ENCODE measurements at places on chromosomes 3 and 15.

GRCh38 chr15:101233651-101234280 is 18.1 kb downstream of the CHSY1 start:
- DNase-seq, result no peak

- no peak for DNase-seq
These were observed 49.3 kb upstream of the KCNAB1 start for GRCh38 chr3:156071031-156071430.

DNA sequence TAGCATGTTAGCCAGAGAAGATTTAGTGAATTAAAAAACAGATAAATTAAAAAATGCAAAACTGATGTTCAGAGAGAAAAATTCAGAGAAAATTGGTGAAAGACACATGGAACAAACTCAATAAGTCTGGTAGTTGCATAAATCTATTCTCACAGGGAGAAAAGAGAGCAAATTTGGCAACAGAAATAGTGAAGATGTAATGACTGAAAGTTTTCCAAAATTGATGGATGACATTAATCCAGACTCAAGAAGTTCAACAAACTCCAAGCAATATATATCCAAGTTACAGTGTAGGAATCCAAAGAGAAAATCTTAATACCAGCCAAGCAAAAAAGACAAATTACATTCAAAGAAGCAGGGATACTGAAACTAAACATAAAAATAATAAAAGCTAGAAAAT is 302.7 kb upstream of the ARPP21 start:
- no peak for DNase-seq

DNA sequence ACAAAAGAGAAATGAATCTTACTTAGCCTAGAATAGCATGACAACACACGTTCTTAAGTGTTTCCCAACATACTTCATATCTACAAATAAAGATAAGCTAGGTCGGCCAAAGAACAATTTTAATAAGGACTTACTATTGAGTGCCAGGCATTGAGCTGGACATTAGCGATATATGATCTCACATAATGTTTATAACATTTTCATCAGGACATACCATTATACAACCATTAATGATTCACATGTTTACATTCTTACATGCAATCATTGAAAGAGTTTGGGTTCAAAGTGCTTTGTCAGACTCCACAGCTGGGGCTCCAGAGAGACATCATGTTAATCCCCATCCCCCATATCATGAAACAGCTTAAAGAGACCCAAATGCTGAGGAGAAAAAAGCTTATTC is 189.0 kb downstream of the STT3B start:
- no peak for DNase-seq

- no peak for DNase-seq
These were observed 34.6 kb upstream of the GPR149 start for GRCh38 chr3:154464440-154465190.

- DNase-seq, result no peak
These were observed 20.3 kb downstream of the SHOX2 start for GRCh38 chr3:158085931-158086330.

GRCh38 chr3:133662278-133662651 is 524 bp upstream of the TOPBP1 start:
- DNase-seq, result peak; percentile 22

- DNase-seq, result no peak
These were observed 265.9 kb upstream of the SUCLG2 start for GRCh38 chr3:67920311-67920710.

DNA sequence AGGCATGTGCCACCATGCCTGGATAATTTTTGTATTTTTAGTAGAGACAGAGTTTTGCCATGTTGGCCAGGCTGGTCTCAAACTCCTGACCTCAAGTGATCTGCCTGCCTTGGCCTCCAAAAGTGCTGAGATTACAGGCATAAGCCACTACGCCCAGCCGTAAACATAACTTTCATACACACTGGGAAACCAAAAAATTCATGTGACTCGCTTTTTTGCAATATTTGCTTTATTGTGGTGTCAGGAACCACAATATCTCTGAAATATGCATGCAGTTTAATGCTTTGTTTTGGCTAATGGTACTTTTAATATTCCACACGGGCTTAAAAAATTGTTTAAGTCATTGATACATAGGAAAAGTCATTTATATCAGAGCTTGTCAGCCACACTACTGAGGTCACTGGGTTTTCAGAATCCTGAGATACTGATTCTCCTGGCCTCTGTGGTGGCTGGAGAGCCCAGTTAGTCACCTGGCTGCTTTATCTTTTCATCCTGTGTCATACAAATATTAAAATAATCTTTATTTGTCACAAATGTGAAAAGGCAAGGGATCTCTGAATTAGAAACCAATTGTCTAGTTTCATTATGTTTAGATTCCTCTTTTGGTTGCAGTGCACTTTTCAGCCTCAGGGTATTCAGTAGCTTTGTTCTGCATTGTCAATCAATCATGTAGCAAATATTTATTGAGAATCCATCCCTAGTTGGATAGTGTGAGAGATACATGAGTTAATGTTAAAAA is 10.0 kb downstream of the TMEM62 start:
- no peak for DNase-seq

- no peak for DNase-seq
These were observed 1.4 kb downstream of the SLTM start for GRCh38 chr15:58931987-58932588.

GRCh38 chr3:139839014-139839413 is 96.0 kb upstream of the CLSTN2 start:
- no peak for DNase-seq

GRCh38 chr15:92168066-92168683 is 225.5 kb upstream of the ST8SIA2 start:
- no peak for DNase-seq

- no peak for DNase-seq
These were observed 11.6 kb upstream of the ZXDC start for GRCh38 chr3:126487151-126487771.

- no peak for DNase-seq
These were observed 122.4 kb upstream of the IL12A start for GRCh38 chr3:159866201-159866746.

GRCh38 chr3:129694228-129694627 is 87.8 kb upstream of the PLXND1 start:
- no peak for DNase-seq

DNA sequence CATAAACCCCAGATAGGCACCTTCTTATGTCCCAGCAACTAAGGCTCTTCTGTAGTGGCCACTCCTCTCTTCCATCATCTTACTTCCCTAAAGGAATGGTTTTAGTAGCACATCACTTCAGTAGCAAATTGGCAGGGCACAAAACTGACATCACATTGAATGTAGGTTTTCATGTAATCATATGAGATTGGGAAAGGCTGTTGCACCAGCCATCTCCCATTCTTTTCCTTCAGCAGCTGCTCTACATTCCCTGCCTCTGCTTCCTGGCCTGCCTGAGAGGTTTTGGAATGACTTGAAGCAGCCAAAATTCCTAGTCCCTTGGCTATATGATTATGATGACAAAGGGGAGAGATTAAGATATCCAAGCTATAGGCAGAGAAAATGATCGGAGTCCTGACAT is 36.5 kb downstream of the NSUN3 start:
- DNase-seq, result no peak

DNA sequence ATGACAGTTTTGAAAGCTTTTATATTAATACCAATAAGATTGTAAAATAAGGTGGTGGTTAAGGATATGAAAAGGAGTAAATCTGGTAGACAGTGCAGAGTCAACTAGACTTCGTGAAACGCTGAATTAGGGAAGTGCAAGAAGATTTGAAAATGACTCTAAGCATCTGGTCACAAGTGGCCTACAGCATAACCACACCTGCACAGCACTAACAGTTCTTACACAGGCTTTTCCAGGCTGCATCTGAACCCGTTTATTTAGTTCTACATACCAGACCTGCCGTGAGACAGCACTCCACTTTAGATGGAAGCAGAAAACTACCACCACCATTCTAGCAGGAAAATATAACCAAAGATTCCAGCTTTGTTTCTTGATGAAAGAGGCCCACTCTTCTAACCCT is 1.9 kb downstream of the DMXL2 start:
- peak; percentile 2 for DNase-seq

DNA sequence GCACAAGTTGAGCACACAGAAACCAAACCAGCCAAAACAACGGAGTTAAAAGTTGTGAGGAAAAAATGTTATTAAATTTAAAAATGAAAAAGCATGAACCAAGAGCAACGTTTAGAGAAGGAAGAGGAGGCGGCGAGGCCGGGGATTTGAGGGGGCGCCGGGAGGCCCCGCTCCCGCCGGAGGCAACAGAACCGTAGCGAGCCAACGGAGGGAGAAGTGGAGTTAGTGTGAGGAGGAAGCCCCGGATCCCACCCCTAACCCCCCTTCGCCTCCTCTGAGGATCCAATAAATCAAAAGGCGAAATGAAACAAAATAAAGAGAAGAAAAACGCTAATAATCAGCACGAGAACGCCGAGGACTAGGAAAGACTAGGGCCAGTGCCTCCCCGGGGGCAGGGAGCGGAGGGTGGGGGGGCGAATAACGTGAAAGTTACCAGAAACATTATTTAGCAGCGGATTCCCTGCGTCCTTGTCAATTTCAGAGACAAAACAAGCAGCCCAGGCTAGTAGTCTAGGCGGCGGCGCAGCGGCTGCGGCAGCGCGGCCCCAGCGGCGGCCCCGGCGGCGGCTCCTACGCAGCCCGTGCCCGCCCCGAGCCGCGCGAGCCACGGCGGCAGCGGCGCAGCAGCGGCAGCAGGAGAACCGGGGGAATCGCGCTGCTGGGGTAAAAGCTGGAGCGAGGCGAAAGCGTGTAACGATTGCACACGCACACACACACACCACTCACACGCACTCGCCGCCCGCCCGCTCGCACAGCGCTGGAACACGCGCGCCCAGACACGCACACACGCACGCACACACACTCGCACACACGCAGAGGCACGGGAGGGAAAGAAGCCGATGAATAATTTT is 1.7 kb downstream of the MEIS2 start:
- peak; percentile 24 for DNase-seq

- DNase-seq, result no peak
These were observed 18.9 kb upstream of the COPG1 start for GRCh38 chr3:129230311-129231019.

- no peak for DNase-seq
These were observed 948.2 kb downstream of the EPHA3 start for GRCh38 chr3:90055666-90056065.

DNA sequence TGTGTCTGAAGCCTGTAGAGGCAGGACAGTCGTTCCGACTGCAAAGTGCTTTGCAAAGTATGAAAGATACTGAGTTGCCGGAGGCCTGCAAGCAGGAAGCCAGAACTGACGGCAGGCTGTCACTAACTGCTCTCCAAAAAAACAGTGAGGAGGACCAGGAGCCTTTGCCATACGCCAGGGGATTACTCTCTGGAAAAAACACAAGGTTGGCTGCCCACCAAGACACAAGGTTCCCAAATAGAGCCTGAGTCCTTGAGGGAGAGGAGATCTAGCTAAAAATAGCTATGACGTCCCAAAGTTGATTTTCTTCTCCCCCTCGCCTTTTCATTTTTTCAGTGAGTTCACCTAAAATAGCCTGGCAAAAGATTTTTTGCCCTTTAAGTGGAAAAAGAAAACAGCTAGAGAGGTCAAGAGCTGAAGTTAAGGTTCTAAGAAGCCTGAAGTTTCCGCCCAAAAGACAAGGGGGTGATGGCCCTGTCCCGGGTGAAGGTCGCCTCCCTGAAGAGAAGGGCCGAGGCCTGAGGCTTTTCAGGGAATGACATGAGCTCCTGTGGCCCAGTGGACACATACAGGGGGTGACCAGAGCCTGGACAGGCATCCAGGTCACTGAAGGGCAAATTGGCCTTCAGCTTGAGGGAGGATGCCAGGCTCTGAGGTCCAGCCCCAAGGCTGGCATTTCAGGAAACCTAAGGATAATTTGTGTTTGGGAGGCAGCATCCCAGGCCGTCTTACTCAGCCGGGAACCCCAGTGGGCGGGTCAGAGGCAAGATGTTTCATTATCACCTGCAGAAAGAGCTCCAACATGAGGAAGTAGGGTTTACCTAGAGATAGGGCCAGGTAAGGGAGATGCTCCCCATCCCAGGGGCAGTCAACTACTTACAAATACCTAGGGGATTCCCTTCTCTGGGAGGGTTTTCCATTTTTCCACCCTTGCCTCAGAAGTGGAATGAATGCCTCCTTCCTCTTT is 44.9 kb upstream of the DGKG start:
- DNase-seq, result no peak

DNA sequence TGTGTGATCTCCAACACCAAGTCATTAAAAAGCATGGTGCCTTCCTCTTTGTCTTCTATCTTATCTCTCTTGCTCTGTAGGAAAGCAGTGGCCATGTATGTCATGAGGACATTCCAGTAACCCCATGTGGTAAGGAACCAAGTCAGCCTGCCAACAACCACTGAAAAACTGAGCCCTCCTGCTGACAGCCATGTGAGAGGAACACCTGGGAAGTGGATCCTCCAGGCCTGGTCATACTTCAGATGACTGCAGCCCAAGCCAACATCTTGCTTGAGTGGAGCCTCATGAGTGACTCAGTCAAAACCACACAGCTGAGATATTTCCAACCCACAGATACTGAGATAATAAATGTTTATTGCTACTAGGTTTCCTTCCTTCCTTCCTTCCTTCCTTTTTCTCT is 597.3 kb downstream of the ZIC1 start:
- no peak for DNase-seq

- no peak for DNase-seq
These were observed 209.9 kb upstream of the VEPH1 start for GRCh38 chr3:157713101-157713500.

- DNase-seq, result no peak
These were observed 4.5 kb downstream of the CFAP44 start for GRCh38 chr3:113436809-113437208.

DNA sequence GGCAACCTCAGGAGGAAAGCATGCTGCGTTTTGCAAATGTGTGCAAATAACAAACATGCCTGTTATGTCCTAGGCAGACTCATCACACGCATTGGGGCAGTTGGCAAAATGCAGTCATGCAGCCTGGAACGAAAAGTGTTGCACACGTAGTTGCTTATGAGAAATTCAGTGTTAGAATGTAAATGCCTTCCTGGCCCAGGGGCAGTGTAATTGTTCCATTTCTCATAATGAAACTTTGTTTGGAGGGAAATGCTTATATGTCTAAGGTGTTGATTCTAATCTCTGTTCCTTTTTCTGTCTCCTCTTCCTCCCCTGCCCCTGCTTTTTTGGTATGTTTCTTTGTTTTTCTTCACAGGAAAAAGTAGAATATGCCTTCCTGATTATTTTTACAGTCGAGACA is 156.0 kb downstream of the CACNA1D start:
- no peak for DNase-seq

DNA sequence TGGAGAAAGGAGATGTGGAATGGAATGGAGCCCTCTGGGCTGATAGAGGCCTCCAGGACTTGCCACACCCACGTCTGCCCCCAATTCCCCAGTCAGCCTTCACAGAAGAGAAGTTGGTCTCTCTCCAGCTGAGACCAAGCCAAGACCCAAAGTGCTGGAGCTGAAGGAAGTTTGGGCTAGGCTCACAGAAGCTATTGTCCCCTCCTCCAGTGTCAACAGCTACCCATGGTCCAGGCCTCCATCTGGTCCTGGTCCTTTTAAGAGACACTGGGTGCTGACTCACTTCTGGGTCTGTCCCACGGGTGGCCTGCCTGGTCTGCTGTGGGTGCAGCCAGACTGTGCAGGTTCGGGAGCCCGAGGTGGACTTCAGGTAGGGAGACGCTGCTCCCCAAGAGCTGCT is 179.8 kb downstream of the APBA2 start:
- DNase-seq, result no peak
